ENCODE measurements at places on chromosomes 6 and 20.

GRCh38 chr20:22207280-22207679 is 377.1 kb downstream of the FOXA2 start:
- DNase-seq: no peak

- no peak for DNase-seq
These were observed 20.7 kb upstream of the DST start for GRCh38 chr6:56663344-56663743.

DNA sequence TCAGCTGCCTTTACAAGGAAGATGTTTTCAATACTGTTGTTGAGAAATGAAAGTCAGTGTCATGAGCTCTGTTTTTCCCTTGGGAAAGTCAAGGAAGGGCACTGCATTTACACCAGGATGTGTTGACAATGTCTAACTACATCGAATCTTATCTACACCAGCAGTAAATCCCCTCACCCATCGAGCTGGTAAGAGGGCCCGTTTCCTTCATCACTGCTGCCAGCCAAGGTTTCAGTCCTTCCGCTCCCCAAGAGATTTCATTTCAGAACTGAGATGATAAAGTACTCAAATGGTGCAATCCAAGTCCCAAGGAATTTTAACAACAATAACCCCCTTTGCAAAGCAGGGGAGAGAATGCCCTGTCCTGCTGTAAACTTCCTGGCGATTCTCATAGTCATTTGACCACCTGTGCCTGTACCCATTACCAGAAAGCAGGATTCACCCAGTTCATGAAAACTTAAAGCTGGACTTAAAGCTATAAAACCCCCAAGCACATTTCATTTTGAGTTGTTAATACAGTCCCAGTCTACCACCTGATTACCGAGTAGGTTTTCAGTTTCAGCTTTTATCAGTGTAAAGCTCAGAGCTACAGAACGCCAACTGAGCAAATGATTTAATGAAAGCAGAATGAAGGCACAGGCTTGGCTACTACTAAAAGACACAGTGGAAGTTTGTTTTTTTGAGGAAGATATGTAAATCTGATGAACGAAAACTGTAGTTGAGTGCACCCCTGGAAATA is 122.5 kb upstream of the TAB2 start:
- no peak for DNase-seq

GRCh38 chr6:135540207-135540840 is 42.8 kb upstream of the AHI1 start:
- DNase-seq: no peak

DNA sequence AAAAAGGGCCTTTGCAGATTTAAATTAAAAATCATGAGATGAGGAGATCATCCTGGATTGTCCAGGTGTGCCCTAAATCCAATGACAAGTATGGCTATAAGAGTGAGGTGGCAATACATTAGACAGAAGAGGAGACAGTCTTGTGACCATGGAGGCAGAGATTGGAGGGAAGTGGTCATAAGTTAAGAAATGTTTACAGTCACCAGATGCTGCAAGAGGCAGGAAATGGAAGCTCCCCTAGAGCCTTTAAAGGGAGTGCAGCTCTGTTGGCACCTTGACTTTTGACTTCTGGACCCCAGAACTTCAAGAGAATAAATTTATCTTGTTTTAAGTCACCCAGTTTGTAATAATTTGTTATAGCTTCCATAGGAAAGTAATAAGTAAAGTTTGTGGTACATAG is 61.1 kb downstream of the HMGN3 start:
- DNase-seq: no peak
